ENCODE measurements at places on chromosomes 5 and 9. TPM values are rescaled to one million over a fixed set of nuclear protein-coding genes. Genes with fewer than 3 reads are reported as not detected.

GRCh38 chr9:131848570-131849160 is 108.8 kb upstream of the RAPGEF1 start:
- no peak for DNase-seq

GRCh38 chr9:77833561-77834429 is 185.7 kb upstream of the GNA14 start:
- DNase-seq, result no peak

DNA sequence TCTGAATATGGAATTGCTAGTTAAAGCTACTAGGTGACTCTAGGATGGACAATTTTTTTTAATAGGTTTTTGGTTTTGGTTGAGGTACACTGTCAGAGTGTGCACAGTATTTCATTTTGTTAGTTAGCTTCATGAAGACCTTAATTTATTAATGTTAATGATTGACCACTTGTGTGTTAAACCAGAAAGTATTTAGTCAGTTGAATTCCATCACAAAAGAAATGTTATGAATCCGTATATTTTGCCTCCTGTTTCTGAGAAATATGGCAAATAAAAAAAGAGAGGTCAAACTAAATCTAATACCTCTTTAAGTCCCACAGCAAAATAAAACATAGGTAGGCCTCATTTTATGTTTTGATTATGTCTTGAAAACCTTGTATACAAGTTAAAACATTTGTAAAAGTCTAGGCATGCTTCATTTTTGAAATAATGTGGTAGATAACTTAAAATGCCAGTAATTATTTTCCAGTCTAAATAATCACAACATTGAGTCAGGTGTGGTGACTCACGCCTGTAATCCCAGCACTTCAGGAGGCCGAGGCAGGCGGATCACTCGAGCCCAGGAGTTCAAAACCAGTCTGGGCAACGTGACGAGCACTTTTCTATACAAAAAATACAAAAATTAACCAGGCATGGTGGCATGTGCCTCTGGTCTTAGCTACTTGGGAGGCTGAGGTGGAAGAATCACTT is 50.8 kb downstream of the ITGA1 start:
- DNase-seq, result no peak

DNA sequence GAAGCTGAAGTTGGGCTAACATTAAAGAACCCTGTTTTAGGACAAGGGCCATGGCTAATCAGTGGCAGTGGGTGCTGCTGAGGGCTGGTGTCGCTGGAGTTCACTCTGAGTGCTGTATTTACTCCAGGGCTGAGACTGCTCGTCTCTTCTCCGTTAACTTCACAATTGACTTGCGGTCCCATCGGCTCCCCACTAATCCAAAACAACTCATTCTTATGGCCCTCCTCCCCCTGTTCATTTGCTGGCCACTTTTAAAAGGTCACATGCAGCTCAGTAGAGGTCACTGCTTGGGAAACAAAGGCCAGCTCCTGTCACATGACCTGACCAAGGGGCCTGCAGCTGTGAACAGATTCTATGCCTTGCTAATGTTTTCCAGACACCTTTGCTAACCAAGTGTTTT is 38.4 kb downstream of the PTCH1 start:
- no peak for DNase-seq

DNA sequence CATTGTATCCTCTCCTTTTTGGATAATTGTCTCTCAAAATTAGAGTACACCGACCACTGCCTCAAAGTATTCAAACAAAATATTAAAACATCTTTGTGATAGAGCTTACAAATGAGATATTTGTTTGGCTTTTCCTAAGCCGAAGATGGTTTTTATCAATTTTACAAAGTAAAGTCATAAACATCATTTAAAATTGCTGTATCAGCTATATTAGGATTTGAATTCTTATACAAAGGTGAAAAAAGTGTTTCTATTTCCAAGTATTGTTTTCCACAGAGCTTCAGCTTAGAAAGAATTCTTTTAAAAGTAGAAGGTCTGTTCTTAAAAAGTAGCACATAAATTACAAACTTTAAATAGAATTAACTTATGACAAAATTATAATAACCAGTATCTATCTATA is 116.6 kb upstream of the IFNE start:
- no peak for DNase-seq

- DNase-seq, result no peak
Measured at GRCh38 chr5:9240431-9240830, 305.4 kb downstream of the SEMA5A start.

DNA sequence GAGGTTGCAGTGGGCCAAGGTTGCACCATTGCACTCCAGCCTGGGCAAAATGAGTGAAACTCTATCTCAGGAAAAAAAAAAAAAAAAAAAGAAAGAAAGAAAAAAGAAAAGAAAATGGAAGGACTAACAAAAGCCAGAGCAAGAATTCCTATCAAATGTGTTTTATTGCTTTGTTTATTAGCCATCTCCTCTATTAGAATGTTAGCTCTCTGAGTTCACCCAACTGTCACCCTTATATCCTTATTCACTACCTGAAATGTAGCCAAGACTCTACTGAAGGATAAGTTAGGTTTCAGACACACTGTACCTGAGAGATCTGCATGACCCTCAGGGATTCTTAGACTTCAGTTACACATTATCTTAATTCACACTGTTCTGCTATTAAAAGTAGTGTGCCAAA is 177.9 kb downstream of the MAPKAP1 start:
- no peak for DNase-seq

The OTP gene
- not detected for polyA plus RNA-seq

The TAL2 gene
- polyA plus RNA-seq, result 2.1 TPM

The MARCOL gene
- polyA plus RNA-seq, result not detected

All from right renal pelvis (tissue), 4 donors.